ENCODE measurements at places on chromosomes 4 and X. TPM values are rescaled to one million over a fixed set of nuclear protein-coding genes. Genes with fewer than 3 reads are reported as not detected.

- no peak for DNase-seq
These were observed 12.2 kb downstream of the RGS12 start for GRCh38 chr4:3304831-3305609.

GRCh38 chr4:83010111-83010521, 507 bp downstream of the LIN54 start:
- no peak for DNase-seq

DNA sequence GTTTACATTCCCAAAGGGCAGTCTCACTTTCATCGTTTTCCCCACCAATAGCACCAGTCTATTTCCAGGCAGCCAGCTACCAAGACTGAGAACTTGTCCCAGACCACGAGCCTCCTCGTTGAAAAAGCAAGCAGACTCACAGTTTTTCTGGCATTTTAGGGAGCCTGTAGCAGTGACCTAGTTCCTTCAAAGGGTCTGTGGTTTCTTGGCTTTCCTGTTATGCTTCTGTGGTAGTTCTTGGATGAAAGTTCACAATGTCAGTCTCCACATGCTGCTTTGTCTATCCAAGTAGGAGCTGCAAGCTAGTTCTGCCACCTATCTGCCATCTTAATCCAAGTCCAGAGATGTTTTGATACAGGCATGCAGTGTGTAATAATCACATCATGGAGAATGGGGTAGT, 151.6 kb upstream of the ZC4H2 start:
- DNase-seq, result no peak

GRCh38 chr4:136742333-136742732, 790.0 kb downstream of the PCDH18 start:
- no peak for DNase-seq

DNA sequence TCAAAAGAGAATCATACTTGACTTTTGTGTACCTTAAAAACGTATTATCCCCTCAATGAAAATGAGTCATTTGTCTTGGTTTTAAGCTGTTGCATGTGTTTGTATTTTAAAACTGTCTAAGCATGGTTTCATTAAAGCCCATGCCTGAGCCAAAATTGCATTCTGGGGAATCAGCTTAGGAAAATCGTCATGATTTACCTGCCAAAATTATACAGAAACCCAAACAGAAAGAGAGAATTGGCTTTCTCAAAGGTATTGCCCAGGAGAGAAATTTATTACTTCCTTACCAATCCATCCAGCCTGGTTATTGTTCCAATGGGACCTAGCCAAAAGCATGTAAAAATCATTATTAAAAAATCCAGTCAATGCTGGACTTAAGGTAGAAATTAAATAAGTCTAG, 37.6 kb downstream of the GPR174 start:
- DNase-seq, result no peak

- DNase-seq, result no peak
These were observed 29.9 kb downstream of the RBMX start for GRCh38 chrX:136850441-136851175.

DNA sequence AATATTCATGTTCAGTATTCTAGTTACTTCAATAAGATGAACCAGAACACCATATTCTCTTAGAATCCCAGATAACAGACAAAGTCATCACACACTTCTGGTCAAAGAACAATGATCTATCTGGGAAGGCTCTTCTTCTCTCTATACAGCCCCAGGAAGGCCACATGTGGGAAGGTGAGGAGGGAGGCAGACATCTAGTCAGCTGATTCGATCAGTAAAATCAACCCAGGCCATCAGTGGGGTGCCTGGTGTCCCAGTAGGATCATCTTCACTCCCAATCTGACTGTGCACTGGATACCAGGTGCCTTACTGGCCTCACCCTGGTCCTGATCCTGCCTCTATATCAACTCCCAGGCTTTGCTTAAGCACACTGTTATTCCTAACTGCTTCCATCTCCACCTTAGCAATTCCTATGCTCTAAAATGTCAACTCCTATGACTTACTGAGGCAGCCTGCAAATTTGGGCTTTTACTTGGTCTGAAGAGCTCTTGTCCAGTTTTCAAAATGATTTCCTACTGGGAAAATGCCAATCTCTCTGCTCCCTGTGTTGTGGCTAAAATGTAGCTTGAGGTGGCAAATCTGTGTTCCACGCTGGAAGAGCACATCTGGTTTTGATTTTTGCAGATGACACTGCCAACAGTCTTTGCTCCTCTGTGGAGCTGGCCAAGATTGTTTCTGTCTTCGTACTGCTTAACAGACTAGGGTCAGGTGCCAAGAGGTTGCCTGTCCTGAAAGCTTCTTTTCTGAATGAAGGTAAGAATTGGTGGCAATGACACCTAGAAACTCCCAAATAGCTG, 128.7 kb downstream of the MGST2 start:
- no peak for DNase-seq

DNA sequence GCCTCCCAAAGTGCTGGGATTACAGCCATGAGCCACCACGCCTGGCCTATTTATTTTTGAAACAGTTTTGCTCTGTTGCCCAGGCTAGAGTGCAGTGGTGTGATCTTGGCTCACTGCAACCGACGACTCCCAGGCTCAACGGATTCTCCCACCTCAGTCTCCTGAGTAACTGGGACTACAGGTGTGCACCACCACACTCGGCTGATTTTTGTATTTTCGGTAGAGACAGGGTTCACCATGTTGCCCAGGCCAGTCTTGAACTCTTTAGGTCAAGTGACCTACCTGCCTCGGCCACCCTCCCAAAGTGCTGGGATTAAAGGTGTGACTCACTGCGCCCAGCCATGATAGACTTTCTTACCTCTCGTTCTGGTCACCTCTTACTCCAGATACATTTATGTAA, 124.0 kb downstream of the UBE2K start:
- DNase-seq, result no peak

DNA sequence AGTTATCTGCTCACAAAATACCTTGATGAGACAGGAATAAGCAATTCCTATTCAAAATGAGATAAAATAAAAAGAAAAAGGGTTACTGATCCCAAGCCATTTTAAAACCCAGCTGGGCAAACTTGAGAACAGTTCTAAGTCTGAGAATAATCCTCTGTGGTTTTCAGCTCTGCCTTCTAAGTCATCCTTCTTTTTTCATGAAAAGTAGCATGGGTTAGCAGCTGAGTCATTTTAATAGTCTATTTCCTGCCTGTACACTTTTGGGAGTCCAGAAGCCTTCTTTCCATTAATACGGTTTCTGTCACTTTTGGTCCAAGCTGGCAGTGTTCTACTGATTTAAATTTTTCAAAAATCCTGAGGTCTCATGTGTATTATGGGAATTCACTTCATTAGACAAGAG, 374.3 kb downstream of the IQCM start:
- no peak for DNase-seq

DNA sequence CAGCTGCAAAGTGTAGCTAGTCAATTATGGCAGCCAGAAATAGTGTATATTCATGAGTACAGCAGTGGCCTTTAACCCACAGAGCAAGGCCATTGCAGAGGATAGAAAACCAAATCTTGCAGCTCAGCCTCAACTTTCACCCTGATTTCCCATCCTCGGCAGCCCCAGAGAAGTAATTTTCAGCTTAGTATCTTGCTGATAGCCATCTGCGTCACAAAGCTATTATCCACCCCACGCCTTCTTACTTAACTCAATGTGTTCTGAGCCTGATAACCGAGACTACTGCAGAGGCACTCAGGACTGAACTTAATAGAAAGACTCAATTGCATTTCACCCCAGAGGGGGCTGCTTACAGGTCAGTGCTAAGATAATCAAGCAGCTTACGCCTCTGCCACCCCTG, 174.5 kb upstream of the MAOA start:
- no peak for DNase-seq

The L1CAM gene
- 4.5 TPM for total RNA-seq

The SHOX gene
- not detected for total RNA-seq

All from activated naive CD8-positive, alpha-beta T cell treated with anti-CD3 and anti-CD28 coated beads, Interleukin-2, amount 10 ng/mL, durations not matched to agents 7 days and 5 days (primary cell).